SK-N-DZ (cell line): ENCODE measurements at places on chromosomes 1 and 21.

DNA sequence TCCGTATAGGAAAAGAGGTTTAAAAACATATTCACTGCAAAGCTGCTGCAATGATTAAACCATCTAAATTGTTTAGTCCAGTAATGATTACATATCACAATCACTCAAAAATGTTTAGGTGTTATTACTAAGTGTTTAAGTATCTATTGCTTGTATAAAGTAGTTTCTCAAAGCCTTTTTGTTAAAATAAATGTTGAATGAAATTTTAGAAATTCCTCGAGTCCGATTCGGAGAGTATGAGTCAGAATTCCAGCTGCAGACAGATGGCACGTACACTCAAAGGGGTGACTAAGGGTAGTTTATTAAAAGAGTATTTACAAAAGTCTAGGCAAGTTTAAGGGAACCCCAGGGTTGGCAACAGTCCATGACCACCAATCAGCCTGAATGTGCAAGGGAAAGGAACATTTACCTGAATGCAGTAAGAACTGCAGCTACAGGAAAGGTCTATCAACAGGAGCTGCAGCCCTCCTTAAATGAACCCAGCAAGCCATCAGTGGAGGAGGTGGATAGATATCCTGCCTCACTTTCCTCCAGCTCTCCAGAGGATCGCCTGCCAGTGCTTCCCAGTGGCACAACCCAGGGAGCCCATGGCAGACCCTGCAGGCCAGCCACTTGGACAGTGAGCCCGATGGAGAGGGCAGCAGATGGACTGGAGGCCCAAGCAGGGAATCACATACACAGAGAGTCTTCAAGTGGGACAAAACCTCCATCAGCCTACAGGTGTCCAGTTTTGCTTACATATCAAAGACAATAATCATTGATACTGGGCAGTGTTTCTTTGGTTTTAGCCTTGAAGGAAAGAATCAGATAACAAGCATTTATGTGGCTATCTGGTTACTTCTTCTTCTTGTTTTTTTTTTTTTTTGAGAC is 92.1 kb upstream of the SLC44A3 start:
- no peak for DNase-seq

- DNase-seq, result no peak
Observed at GRCh38 chr1:44505210-44505993, 100.3 kb downstream of the RNF220 start.

DNA sequence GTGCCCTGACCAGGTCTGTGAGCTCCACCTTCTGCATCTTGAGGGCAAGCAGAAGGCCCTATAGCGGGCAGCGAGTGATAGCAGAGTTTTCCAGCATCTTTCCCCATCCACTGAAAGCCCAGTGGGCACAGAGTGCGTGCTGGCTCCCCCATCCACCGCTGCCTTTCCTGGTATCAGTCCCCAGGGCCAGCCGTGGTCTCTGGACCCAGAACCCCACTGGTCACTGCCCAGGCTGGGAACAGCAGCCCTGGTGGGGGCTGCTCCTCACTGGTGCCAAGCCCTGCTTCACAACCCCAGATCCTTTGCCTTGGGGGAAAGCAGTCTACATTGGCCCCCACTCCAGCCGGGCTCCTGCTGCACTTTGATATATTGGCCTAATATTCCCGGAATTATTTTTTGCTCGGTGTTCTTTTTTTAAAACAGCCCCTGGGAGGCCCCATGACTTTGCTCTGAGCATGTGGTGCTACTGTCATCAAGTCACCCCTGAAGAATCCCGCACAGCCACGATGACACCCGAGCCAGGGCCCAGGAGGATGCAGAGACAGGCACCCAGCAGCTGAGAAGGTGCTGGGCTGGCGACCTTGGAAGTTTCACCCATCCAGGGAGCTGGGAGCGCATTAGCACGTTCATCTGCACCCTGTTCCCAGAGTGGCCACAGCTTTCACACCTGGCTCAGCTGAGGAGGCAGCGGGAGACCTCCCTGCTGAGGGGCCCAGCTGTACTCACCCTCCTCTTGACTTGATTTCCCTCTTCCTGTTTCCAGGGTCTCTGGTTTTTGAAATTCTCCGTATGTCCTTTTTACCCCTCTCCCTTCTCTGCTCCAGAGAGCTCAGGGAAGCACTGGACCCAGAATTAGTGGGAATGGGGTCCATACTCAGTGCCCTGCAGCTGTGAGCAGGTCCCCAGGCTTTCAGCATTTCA is 56.9 kb downstream of the KLHDC7A start:
- DNase-seq, result no peak

DNA sequence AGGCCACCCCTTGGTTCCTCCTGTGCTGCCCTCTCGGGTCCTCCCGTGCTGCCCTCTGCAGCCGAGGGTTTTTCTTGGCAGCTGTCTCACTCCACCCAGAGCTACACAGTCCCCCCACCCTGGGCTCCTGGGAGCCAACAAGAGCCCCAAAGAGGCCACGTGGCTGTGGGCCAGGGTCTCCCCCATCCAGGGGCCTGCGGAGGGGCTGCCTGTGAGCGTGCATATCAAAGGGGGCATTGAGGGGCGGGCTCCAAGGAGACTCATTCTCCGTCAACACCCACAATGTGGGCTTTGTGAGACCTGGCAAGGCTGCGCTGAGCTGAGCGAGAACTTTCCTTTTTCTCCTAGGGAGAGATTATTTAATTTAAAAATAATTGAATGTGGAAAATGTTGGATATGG is 108.7 kb upstream of the ARHGEF16 start:
- no peak for DNase-seq

GRCh38 chr1:40886318-40887011 is 24.3 kb upstream of the CITED4 start:
- DNase-seq, result no peak
